ENCODE measurements at places on chromosomes 6 and 20.

DNA sequence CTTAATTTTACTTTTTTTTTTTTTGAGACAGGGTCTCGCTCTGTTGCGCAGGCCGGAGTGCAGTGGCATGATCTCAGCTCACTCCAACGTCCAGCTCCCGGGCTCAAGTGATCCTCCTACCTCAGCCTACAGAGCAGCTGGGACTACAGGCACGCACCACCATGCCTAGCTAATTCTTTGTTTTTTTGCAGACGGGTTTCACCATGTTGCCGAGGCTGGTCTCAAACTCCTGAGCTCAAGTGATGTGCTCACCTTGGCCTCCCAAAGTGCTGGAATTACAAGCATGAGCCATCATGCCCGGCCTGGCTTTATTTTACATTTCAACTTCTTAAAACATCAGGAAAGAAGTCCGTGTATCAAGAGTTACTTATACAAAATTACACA, 5.7 kb downstream of the OSER1 start:
- DNase-seq, result no peak

- DNase-seq, result peak; percentile 78
These were observed 558.5 kb downstream of the CD83 start for GRCh38 chr6:14676064-14676463.

DNA sequence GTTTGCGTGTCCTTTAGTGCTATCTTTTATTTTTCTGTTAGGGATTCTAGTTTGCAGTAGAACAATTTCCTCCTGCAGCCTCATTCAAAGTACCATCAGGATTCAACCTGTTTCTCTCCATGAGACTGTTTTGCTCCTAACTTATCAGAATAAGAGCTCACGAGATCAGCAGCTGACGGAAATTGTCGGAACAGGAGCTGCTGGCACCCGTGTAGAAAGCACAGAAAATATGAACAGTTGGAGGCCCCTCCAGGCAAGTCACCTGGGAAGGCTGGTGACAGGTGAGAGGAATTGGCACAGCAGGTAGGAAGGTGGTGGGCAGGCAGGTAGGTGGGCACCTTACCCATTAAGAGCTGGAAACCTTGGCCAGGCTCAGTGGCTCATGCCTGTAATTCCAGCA, 368.6 kb downstream of the CDH26 start:
- DNase-seq, result no peak

- DNase-seq, result no peak
These were observed 593.1 kb upstream of the GJE1 start for GRCh38 chr6:141539617-141540016.

DNA sequence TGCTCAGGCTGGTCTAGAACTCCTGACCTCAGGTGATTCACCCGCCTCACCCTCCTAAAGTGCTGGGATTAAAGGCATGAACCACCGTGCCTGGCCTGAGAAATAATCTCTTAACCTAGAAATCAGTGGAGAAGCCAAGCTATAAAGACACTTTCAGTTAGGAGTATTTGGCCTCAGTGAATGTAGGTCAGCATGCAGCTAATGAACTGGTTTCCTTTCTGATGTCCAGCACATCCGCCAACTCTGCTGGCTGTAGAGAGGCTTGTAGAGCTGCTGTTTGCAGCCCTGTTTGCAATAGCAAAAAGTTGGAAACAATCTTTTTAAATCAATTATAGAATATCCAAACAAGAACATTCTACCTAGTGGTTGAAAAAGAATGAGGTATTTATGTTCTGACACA, 42.4 kb upstream of the ELOVL5 start:
- DNase-seq, result no peak

- no peak for DNase-seq
These were observed 212.3 kb upstream of the PRDM1 start for GRCh38 chr6:105873799-105874198.

DNA sequence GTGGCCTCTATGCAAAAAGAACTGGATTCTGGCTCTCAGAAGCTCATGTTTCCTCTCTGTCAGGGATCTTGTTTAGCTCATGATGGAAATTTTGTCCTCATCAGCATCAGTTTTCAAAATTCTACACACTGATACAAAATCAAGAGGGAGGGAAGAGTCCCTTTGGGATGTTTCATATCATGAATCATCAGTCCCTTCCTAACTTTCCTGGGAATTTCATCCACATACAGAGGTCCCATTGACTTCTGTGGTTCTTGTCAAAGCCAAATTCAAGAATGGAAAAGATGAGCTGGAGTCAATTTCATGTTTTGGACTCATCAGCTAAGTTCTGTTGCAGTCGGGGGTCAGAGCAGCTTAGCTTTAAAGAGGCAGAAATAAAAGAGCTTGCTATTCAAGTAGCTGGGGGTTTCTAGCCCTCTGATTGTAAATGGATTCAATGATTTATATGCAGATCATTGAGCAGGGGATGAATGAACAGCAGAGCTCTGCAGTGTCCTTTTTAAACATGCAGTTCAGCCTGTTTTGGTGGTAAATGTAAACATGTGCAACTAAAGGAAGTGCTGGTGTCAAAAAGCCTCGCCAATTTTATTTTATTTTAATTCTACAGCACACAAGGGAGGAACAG, 21.3 kb upstream of the TMEM14A start:
- DNase-seq, result no peak

- no peak for DNase-seq
These were observed 407.8 kb downstream of the CBLN4 start for GRCh38 chr20:55597526-55597925.

- DNase-seq, result no peak
These were observed 274.1 kb upstream of the MAP3K7 start for GRCh38 chr6:90860822-90861601.

- peak; percentile 53 for DNase-seq
These were observed 384.3 kb downstream of the CDC5L start for GRCh38 chr6:44771647-44772415.

- peak; percentile 76 for DNase-seq
These were observed 864 bp upstream of the BCLAF1 start for GRCh38 chr6:136290410-136291010.

DNA sequence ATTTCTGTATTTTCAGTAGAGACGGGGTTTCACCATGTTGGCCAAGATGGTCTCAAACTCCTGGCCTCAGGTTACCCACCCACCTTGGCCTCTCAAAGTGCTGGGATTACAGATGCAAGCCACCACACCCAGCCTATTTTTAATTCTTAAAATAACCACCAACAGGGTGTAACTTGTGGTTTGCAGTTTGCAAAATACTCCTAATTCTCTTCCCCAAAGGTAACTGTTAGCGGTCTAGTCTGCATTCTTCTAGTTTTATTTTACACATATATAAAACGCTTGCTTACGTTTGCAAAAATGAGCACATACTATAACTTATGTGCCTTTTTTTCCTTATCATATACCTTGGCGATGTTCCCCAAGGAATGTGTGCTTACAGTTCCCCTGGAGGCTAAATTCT, 25.6 kb upstream of the CHMP4B start:
- DNase-seq, result no peak

- DNase-seq, result no peak
These were observed 49.9 kb upstream of the TMEM30A start for GRCh38 chr6:75334266-75335040.

GRCh38 chr6:155200012-155200411, 63.8 kb upstream of the CLDN20 start:
- DNase-seq, result peak; percentile 67

DNA sequence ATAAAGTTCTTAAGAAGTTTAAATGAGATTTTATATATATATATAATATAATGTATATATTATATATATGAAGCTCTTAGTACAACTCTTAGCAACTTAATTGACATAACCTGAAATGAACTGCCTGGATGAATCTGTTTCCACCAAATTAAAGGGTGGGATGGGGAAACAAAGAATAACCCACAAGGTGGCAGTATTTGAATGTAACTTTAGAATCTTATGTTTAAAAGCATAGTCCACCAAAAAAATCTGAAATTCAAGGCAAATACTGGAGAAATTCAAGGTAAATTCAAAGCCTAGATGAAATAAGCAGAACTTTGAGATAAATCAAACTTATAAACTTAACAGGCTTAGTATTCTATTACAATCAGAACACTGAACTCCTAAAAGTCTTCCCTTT, 4.4 kb upstream of the IBTK start:
- peak; percentile 73 for DNase-seq
